ENCODE measurements at places on chromosomes 3 and 15.
A peak's percentile ranks its signal among the peaks of the same experiment; 100 is the strongest.

DNA sequence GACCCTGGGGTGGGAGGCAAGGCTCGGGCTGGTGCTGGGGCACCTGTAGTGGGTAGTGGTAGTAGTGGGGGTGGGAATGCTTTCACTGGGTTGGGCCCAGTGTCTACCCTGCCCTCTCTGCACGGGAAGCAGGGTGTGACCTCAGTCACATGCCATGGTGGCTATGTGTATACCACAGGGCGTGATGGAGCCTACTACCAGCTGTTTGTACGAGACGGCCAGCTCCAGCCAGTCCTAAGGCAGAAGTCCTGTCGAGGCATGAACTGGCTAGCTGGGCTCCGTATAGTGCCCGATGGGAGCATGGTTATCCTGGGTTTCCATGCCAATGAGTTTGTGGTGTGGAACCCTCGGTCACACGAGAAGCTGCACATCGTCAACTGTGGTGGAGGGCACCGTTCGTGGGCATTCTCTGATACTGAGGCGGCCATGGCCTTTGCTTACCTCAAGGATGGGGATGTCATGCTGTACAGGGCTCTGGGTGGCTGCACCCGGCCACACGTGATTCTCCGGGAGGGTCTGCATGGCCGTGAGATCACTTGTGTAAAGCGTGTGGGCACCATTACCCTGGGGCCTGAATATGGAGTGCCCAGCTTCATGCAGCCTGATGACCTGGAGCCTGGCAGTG, 5.2 kb downstream of the DALRD3 start:
- no peak for DNase-seq

DNA sequence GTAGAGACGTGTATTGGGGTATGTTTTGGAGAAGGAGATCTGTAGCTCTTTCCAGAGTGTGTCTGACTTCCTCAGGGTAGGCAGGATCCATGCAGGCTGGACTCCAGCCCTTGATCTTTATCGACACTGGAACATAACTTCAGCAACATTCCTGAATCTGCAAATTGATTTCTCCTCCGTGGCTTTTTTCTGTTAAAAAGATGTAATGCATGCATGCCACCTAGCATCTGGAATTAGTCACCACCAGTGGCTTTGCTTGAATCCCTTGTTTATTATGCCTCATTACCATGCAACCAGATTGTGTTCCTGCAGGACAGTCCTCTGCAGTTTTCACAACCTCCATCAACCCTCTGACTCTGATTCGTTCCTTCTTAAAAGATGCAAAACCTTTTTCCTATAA, 86.1 kb downstream of the CCNL1 start:
- DNase-seq = no peak

DNA sequence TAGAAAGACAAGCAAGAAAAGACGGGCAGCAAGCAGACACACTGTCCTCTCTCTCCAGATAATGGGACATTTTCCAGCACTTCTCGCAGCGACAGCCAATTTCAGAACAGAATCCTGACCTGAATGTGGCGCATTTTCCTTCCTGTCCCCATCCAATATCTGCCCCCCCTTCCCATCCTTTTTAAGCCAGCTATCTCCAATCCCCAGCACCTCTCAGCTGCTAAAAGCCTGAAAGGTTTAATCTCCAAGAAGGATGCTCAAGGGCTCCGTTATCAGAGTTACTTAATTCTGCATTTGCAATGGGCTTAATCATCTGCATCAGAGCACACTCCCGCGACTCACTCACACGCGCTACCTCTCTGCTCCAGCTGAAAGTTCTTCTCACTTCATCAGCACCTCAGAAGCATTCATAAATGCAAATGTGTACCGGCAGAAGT, 50.5 kb downstream of the SRGAP3 start:
- no peak for DNase-seq

DNA sequence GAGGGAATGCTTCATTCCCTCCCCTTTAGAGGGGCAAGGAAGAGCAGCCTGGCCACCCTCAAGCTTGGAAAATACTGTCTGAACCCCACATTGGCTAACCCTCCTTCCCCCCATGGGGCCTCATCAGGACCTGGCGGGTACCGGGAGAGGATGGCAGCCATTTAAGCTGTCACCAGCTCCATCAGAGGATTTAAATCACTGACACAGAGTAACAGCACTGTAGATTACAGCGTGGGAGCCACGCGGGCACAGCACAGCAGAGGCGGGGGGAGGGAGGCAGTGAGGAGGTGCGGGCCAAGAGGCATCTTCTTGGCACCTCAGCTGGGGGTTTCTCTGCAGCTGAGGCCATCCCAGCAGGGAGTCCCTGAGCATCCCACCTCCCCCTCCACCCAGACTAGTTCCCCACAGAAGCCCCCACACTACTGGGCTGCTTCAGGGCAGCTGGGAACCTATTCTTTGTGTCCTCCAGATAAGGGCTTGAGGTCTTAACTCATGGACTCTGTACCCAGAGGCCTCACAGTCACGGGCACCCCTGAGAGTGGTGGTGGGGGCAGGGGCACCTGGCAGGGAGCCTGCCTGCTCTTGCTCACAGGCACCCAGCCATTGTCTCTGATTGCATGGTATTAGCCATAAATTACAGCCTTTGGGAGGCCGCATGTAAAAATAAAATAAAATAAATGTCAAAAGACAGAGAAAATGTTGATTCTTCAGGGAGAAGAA, 21.9 kb upstream of the CACNA2D2 start:
- DNase-seq = no peak

DNA sequence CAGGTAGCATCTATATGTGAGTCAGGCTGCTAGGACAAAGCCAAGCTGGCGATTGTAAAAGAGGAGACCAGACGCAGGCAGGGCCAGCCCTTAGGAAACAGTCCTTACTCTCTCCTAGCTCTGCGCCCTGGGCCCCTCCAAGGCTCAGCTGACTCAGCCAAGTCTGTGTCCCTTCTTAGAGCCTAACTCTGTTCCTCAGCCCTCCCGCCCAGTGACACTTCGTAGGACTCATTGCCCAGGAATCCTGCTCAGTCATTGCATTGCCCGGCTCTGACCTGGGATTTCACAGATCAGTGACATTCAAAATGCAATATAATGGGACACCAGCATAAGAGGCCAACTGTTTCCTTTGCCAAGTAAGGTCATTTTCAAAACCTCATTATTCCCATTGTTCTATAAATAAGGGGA, 244.2 kb downstream of the TLE3 start:
- DNase-seq = no peak

GRCh38 chr3:153892126-153892525, 229.1 kb upstream of the ARHGEF26 start:
- no peak for DNase-seq

GRCh38 chr15:89893027-89893426, 767 bp downstream of the AP3S2 start:
- no peak for DNase-seq

DNA sequence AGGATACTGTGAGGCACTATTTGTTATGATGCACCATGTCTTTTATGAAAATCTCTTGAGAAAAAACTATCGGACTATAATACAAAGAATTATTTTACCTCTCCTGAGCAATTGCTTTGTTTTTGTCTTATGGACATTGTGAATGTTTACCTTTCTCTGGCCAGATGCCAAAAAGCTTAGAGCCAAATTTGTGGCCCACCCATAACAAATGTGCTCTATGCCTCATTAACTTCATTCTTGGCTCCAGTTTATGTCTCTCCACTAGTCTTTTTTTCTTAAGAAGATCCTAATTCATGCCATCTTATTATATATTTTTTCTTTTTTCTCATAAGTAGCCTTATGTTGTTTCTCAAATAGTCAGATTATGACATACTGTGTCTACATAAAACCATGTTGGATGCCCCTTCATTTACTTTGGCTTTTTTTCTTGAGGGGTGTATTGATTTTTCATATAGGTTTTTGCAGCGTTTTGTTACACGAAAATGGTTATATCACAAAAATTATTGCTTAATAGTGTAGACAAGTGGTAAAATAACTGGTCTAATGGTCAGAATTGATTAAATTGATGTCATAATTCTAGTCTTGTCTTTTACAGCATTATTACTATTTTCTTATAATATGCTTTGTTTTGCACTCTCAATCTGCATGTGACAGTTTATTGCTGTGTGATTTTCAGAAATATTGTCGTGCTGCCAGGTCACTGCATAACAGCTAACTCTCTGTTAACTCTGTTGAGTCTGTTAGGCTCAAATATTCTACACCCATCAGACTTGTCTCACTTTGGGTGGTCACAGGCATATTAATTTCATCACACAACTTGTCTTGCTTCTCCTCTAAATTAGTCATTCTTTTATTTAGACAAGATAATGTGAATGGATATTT, 18.2 kb downstream of the SENP8 start:
- no peak for DNase-seq

DNA sequence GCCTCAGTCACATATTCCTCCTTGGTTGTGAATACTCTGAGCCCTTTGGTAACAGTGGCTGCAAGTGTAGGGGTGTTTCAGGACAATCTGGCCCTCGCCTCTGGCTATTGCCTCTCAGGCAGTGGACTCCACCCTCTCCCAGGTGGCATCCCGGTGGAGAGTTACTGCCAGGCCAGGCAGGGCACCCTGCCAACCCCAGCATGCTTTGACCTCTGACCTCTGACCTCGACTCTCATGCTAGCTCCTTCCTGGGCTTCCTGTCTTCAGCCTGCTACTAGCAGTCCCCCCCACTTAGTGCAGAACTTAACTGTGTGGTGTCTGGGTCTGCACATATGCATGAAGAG, 5.5 kb downstream of the TM6SF1 start:
- no peak for DNase-seq

DNA sequence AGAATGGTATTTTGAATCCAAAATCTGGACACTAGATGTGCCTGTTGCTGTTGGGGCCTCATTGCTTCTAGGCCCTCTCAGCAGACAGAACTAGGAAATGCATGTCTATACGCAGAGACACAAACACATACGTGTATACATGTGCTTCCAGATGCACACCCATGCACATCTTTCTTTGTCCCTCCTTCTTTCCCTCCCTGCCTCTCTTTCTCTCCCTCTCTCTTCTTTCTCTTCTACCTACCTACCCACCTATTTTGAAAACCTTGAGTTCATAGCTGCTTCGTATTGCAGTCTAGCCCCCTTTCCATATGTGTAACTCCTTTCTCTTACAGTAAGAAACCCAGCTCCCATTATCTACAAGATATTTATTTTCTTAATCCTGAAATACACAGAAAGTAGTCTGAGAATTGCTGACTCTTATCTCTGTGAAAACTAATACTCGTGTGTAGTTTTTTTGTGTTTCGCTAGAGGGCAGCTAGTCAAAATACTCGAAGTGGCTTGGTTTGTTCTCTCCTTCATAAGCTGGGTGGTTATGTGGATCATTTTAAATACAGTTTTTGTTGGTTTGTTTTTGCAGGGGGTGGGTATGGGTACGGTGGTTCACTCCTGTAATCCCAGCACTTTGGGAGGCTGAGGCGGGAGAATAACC, 18.5 kb downstream of the RPL32 start:
- DNase-seq = no peak

DNA sequence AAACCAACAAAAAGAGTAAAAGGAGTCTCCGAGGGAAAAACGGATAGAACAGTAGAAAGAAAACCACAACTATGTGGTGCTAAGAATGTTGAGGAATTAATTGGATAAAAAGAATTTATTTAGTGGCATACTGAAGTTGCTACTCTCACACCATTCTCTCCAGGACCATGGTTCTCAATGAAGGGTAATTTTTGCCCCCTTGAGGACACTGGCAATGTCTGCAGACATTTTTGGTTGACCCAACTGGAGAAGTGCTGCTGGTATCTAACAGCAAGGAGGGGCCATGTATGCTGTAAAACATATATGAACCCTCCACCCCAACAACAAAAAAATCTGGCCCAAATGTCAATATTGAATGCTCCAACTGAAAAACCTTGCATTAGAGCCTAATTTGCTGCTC, 85.9 kb upstream of the CSPG5 start:
- no peak for DNase-seq

GRCh38 chr3:67302489-67302888, 304.4 kb downstream of the KBTBD8 start:
- DNase-seq = no peak

DNA sequence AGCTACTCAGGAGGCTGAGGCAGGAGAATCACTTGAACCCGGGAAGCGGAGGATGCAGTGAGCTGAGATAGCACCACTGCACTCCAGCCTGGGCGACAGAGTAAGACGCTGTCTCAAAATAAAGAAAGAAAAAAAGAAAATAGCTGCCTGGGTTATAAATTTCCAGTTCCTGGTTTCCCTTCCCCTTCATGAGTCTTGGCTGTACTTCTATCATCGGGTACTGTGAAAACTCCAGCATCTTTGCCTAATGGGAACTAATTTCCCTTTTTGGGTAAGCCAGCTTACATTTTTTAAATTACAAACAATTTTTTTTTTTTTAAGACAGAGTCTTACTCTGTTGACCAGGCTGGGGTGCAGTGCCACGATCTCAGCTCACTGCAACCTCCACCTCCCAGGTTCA, 15.0 kb downstream of the DENND4A start:
- no peak for DNase-seq

DNA sequence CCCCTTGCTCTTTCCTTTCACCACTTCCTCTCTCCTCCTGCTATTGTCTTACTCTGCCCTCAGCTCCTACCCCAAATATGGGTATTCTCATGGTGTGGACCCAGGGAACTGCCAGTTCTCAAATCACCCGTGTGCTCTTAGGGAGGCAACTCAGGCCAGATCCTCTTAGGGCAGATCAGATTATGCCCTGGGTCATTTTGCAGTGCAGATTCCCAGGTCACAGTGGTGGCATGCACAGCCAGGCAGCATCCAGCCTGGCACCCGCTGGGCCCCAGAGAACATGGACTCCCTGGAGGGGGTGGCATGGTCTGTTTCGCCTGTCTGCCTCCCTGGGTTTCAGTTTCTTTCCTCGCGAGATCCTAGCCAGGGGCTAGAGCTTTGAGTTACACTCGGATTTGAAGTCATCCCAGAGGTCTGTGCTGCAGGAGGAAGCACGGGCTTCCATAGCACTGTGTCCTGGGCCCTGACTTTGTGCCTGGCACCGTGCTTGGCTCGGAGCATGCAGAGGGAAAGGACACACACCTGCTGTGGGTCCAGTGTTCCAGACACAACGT, 96.1 kb downstream of the TOP2B start:
- peak; percentile 70 for DNase-seq

- DNase-seq = no peak
Observed at GRCh38 chr3:55480911-55481743, 6.0 kb downstream of the WNT5A start.

- no peak for DNase-seq
Observed at GRCh38 chr3:141273700-141274410, 42.2 kb downstream of the PXYLP1 start.

- DNase-seq = no peak
Observed at GRCh38 chr15:59887211-59887610, 116.9 kb upstream of the FOXB1 start.

- DNase-seq = no peak
Observed at GRCh38 chr15:92979011-92979701, 79.0 kb downstream of the CHD2 start.

GRCh38 chr3:116837483-116837882, 127.9 kb downstream of the TUSC7 start:
- DNase-seq = no peak

Measured in cardiac septum (tissue), 1 donor.